Hematopoietic multipotent progenitor cell treated with erythropoietin and hydrocortisone succinate and interleukin-3 and kit ligand, for 6 days (in vitro differentiated cells): ENCODE measurements at places on chromosomes 4 and X.

GRCh38 chr4:98411731-98412130 lies 150.5 kb downstream of the RAP1GDS1 start:
- no peak for DNase-seq

GRCh38 chrX:15854080-15854655 lies 445 bp downstream of the AP1S2 start:
- DNase-seq: peak; percentile 43

DNA sequence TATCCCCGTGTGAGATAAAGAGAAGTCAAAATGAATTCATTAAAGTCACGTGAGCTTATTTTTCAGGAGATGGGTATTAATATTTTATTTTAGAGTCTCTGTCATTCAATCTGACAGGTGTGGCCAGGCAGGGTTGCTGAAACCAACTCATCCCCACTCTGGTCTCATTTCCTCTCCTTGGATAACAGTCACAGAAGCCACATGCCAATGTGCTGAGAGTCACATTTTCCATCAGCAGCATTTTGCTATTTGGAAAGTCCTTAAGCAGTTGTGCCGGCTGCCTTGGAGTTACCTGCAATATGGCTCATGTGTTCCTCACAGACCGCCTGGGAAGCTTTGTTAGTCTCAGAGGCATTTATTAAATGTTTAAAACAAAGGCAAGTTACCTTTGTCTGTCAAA lies 302.3 kb downstream of the DCHS2 start:
- no peak for DNase-seq

DNA sequence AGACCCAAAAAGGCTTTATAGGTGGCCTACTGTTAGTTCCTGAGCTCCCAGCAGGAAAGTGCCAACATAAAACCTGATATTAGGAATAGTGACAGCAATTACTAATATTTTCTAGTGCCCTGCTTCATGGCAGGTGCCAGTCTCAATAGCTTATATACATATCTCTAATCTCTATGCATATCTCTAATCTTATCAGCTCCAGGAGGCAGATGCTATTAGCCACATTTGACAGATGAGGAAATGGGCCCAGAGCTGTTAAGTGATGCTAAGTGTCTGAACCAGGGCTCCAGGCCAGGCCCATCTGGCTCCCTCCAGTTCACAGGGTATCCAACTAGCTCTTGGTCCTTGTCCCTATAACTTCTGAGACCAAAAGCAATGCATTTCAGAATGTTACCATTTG lies 142.5 kb downstream of the CHIC2 start:
- DNase-seq: peak; percentile 31

GRCh38 chr4:27407616-27408015 lies 547.0 kb downstream of the STIM2 start:
- no peak for DNase-seq

DNA sequence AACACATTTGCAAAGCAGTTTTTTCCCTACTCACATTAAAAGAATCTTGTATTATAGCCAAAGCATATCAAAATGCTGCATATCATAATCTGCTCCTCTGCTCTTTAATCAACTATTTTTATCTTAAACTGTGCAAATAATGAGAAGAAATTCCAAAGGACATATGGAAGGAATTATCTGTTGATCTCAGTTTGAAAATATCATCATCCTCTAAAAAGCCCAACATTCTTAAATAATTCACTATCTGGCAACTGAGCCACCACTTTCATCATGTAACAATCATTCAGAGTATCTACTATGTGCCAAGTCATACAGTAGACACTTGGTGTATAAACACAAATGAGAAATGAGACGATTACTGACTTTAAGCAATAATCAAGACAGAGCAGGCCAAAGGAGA lies 63.0 kb downstream of the PRSS12 start:
- DNase-seq: no peak

- no peak for DNase-seq
Measured at GRCh38 chr4:95546866-95547714, 1.7 kb downstream of the UNC5C start.

GRCh38 chrX:49238735-49239134 lies 3.5 kb downstream of the CCDC22 start:
- no peak for DNase-seq

- DNase-seq: no peak
Measured at GRCh38 chr4:164410401-164410800, 343.5 kb upstream of the SMIM31 start.

DNA sequence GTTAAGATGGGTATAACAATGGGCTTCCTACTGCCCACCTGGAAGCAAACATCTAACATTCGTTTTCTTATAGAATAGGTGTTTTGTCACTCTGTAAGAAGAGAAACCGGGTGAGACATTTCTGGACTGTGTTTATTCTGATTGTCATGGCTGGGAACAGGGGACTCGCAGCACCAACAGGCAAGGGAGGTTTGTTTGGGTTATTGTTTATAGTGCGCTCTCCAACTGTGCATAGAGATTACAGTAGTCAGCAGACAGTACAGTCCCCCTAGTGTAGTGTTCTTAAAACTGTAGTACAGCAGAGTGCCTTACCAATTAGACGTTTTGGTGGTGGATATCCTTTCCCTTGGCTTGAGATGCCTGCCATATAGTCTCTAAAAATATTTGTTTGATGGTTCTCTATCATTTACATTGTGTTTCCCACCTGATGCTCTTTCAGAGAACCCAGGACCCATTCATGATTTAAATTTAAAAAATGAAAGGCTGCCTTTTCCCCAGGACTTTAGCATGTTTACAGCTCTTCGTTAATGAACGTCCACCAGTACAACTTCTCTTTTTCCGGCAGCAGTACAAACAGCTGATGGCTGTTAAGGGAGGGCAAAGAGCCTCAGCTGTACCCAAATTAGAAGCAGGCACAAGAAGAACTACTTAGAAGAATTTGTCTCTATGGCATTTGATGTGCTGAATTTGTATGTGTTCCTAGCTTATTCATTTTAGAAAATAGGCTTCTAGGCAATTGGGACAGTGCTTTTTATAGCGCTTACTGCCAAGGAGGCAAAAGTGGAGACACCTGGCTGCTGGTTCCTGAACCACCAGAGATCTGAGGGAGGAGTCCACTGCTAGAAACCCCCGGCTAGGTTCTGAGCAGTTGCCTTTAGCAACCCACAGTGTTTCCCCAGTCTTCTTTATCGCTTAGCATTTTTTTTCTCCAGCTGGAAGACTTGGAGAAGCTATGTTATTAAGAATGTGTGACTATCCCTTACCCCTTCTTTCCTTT lies 1.0 kb upstream of the RNF150 start:
- no peak for DNase-seq

GRCh38 chr4:140755774-140756318 lies 339 bp downstream of the TBC1D9 start:
- DNase-seq: peak; percentile 17

DNA sequence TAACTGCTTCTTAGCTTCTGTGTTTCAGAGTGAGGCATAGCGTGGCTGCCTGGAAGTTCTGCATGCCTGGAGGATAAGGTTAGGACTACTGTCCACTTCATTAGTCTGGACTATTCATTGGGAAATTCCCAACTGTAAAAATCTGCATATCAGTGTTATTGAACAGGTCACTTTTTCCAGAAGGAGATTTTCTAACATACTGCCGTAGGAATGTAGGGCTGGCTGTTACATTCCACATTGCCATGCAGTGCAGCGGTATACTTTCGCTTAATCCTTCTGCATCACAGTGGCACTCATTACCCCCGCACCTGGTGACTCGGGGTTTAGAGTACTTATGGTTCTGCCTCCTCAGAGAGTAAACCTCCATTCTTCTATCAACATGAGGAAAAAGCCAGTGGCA lies 104.6 kb downstream of the NPFFR2 start:
- no peak for DNase-seq

- no peak for DNase-seq
Measured at GRCh38 chrX:650324-650723, 19.7 kb downstream of the SHOX start.

DNA sequence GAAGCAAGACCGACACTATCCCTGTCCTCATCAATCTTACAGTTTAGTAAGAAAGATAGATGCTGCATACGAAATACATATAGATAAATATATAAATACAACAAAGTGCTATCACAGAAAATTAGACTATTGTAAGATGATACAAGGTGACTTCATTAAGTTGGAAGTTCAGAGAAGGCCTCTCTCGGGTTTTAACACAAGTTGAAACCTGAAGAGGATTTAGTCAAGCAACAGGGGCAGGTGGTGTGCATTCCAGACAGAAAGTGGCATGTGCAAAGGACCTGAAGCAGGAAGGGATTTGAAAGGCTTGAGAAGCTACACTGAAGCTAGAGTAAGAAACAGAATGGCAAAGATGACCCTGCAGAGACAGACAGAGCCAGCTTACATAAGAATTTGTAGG lies 36.5 kb downstream of the USP46 start:
- DNase-seq: no peak

DNA sequence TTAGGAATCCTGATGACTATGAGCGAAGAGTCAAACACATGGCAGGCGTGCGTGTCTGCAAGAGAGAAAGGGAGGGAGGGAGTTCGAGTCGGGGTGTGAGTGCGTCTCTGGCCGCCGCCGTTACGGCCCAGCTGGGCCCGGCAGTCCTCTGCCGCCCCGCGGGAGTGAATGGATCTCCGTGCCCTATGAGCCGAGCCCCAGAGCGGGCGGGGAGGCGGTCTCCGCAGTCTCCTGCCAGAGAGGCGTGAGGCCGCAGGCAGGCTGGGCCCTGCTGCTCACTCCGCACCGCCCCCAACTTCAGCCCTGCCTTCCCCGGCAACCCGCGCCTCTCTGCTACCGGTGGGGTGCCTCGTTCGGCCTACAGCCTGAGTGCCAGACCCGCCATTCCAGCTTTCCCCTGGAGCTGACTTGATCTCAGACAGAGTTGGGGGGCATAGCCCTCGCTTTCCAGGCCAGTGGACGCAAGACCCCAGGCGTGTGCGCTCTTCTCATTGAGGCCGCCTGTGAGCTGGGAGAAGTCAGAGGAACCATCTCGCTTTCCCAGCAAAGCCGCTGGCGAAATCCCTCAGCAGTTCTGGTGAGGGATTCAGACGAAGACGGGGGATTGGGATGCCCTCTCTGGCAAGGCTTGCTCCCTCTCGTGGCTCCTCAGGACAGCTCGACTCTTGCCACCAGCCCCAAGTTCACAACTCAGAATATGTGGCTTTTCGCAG lies 1.4 kb downstream of the SLC16A2 start:
- peak; percentile 27 for DNase-seq

DNA sequence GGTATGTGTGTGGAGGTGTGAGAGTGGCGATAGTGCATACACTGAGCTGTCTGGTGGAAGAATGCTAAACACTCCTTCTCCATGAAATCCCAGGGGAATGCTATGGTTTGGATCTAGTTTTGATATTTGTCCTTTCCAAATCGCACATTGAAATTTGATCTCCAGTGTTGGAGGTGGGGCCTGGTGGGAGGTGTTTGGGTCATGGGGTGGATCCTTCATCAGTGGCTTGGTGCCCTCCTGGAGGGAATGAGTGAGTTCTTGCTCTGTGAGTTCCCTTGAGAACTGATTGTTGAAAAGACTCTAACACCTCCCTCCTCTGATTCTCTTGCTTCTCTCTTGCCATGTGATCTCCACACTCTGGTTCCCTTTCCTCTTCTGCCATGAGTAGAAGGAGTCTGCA lies 114.1 kb upstream of the HHIP start:
- DNase-seq: no peak

GRCh38 chr4:1832690-1833089 lies 23.3 kb downstream of the LETM1 start:
- no peak for DNase-seq

DNA sequence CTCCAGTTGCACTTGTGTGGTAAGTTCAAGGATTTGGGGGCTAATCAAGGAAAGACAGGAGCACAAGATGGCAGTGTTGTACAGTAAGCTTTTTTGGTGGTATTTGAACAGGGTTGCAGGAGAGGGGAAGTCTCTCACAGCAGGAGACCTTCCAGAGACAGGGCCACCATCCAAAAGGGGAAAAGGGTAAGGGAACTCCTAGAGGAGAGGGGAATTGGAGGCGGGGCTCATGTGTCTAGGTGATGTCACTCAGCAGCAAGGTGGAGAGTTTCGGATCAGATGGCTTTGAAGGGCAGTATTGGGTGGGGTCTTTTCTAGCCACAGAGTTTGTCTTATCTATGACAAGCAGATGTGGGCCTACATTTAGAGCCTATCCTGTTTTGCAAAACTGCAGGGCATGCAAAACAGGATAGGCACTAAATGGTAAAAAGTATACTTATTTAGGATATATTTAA lies 13.4 kb upstream of the RNF175 start:
- DNase-seq: peak; percentile 87

DNA sequence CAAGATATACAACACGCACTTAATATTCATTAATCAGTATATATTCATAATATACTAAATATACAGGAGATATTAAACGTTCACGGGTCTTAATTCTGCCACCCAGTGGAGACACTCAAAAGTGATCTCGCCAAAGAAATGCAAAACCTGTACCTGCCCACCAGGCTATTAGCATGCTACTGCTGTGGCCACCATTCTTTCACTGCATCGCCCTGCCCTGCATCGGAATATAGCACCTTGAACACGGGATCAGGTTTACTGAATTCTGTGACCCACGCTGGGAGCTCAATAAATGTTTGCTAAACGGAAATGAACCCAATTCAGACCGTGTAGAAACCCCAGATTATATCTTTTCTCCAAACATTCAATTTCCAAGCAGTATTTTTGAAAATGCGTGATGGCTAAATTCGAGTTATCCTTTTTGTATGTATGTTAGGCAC lies 840 bp upstream of the CLCN3 start:
- peak; percentile 81 for DNase-seq

DNA sequence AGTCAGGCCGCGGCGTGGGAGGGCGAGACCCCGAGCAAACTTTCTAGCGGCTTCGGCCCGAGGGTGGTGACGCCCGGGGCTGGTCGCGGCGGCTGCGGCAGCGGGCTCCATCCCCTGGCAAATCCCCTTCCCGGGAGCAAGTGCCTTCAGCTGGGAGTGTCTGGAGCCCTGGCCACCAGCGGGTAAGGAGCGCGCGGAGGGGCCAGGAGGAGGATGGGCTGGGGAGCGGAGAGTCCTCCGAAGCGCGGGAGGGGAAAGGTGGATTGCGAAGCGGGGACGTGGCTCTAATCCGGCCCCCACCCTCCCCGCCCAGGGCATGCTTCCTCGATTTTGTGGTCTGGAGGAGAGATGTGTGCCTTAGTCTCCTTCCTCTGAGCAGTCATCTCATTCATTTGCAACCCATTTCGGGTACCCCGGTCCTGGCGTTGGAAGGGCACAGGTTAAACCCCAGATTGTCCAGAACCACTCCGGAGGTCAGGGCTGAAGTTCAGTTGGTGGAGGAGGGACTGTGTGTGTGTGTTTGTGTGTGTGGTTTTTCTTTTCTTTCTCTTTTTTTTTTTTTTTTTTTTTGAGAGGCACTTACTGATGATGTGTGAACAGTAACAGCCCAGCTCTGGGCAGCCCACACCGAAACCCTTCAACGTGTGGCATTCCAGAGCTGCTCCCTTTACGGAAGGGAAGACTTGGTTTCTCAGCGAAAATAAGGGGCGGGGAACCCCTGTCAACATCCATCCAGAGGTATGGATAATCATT lies 516 bp downstream of the SGMS2 start:
- DNase-seq: peak; percentile 28

- DNase-seq: no peak
Measured at GRCh38 chr4:8821151-8821950, 50.3 kb downstream of the HMX1 start.

DNA sequence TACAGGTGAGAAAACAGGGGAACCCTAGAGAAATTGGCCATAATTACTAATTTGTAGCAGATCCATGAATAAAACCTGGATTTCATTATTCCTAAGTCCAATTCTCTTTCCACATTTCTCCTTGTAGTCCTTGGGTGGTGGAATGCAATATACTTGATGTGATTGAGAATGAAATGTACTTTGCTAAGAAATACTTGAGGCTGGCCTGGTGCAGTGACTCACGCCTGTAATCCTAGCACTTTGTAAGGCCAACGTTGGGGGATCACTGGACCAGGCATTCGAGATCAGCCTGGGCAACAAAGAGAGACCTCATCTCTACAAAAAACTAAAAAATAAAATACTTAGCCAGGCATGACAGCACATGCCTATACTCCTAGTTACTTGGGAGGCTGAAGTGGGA lies 15.9 kb downstream of the TMEM184C start:
- no peak for DNase-seq
